Type B pancreatic cell (in vitro differentiated cells): ENCODE measurements at places on chromosomes 4 and X. TPM values are rescaled to one million over a fixed set of nuclear protein-coding genes. Genes with fewer than 3 reads are reported as not detected.

DNA sequence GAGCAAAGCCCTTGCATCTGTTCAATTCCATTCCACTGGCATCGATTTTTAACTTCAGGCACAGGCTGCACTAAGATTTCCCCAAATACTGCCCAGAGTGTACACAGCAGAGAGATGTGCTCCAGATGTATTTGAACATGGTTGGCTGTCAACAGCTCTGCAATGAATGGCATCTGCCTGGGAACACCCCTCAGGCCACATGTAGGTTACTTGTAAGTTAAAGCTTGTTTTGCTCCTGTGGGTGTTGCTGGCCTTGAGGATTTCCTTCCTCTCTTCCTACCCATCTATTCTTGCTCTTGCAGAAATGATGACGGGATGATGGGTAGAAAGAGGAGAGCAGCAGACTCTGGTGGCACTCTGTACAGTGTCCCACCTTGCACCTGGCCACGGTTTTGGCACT, 69.3 kb upstream of the HELT start:
- H3K4me1 ChIP-seq: peaks cover 4% of the 10 kb centered on the region
- H3K27me3 ChIP-seq: peaks cover 23% of the 10 kb centered on the region
- DNase-seq: peak; percentile 20
- H3K27ac ChIP-seq: no peak overlapping the region

- peak overlapping the region; percentile 37 for H3K4me3 ChIP-seq
- H3K4me1 ChIP-seq: peaks cover 10% of the 10 kb centered on the region
- no peak overlapping the region for H3K27ac ChIP-seq
- H3K36me3 ChIP-seq: no peaks in the 10 kb centered on the region
- H3K27me3 ChIP-seq: peaks cover 11% of the 10 kb centered on the region
These were observed 16.0 kb downstream of the MEPE start for GRCh38 chr4:87848622-87849351.

GRCh38 chr4:40710484-40711254, 39.1 kb upstream of the NSUN7 start:
- H3K4me3 ChIP-seq: no peak overlapping the region
- no peaks in the 10 kb centered on the region for H3K27me3 ChIP-seq
- H3K4me1 ChIP-seq: no peaks in the 10 kb centered on the region
- no peak for DNase-seq

DNA sequence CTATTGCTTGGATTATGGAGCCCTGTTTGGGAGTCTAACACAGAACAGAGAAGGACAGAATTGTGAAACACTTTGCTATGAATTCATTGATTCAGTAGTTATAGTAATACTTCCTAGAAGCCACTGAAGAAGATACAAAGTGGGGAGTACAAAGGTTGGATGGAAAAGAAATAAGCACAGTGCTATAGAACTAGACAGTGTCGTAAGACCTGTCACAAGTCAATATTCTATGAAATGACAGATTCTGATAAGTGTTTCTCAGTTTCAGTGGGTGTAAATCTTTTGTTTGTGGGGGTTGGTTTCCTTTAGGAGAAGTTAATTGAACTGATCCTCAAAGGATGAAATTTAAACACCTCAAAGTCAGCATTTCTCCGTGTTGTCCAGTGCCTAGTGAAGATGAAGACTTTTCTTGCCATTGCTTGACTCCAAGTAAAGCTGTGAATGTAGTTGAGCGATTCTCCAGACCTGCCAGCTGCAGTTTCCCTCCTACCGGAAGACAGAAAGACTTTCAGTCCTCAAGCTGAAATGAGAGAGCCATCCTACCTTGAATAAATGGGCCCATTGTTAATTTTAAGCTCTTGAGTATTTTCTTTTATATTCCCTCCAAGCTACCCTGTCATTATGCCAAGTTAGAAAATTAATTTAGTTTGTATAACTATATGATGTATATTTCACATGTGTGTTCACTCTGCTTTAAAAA, 7.9 kb downstream of the PDLIM5 start:
- peak overlapping the region; percentile 66 for H3K27ac ChIP-seq
- no peaks in the 10 kb centered on the region for H3K27me3 ChIP-seq
- H3K4me1 ChIP-seq: peaks cover 44% of the 10 kb centered on the region
- H3K36me3 ChIP-seq: peaks cover 13% of the 10 kb centered on the region

GRCh38 chrX:19640693-19641374, 125.5 kb upstream of the MAP3K15 start:
- no peak for DNase-seq
- no peaks in the 10 kb centered on the region for H3K27me3 ChIP-seq
- no peak overlapping the region for H3K27ac ChIP-seq
- H3K36me3 ChIP-seq: no peaks in the 10 kb centered on the region
- no peaks in the 10 kb centered on the region for H3K4me1 ChIP-seq

DNA sequence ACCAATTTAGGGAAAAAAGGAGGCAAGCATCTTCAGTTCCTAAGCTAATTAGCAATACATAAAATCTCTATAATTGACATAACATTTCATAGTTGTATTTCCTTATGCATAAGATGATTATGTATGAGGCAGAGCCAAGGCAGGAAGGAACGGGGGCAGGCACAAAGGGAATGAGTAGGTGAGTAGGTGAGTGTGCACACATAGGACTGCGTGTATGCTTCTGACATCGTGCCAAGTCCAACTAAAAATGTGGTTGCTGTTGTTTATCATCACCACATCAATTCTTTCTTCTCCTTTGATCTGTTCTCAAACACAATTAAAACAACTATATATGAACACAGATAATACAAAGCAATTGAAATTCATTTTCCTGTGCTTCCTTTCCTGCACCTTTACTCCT, 131.2 kb downstream of the UNC5C start:
- peaks cover 66% of the 10 kb centered on the region for H3K27me3 ChIP-seq
- no peak overlapping the region for H3K4me3 ChIP-seq
- H3K36me3 ChIP-seq: peaks cover 26% of the 10 kb centered on the region

DNA sequence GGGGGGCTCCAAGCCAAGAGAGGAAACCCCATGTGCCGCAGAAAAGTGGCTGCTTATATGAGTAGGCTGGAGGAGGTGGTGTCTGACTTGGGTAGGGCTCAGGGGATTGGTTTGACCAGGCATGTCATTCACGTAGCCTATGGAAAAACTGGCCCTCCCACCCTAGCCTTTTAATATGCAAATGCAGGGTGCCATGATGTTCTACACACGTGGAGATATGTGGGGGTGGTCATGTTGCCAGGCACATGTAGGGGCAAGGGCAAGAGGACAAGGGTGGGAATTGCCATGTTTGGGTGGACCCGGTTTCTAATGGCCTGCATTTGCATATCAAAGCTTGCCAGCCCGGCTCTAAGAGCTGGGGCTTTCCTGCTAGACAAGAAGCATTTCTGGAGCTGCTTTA, 86.9 kb upstream of the SHISA3 start:
- no peak overlapping the region for H3K27ac ChIP-seq
- no peaks in the 10 kb centered on the region for H3K36me3 ChIP-seq
- H3K27me3 ChIP-seq: peaks cover 5% of the 10 kb centered on the region
- H3K4me1 ChIP-seq: peaks cover 4% of the 10 kb centered on the region

DNA sequence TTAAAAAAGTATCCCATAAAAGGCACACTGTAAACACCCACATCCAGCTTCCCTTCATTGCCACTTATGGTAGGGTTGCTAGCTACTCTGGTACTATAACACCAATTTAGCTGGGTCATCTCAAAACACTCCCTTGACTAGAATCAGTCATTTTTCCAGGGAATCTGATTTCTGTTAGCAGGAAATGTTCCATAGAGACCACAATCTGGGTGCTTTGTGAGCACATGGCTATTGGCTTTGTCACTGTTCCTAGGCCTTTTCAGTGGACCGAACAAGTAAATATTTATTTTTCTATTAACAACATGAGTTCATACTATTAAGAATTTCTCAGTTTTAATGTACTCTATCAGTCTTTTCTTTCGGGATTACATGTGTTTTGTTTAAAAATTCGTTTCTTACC, 404.7 kb upstream of the GNPDA2 start:
- no peak overlapping the region for H3K27ac ChIP-seq
- H3K36me3 ChIP-seq: no peaks in the 10 kb centered on the region
- no peak for DNase-seq
- H3K4me1 ChIP-seq: peaks cover 5% of the 10 kb centered on the region
- no peak overlapping the region for H3K4me3 ChIP-seq

DNA sequence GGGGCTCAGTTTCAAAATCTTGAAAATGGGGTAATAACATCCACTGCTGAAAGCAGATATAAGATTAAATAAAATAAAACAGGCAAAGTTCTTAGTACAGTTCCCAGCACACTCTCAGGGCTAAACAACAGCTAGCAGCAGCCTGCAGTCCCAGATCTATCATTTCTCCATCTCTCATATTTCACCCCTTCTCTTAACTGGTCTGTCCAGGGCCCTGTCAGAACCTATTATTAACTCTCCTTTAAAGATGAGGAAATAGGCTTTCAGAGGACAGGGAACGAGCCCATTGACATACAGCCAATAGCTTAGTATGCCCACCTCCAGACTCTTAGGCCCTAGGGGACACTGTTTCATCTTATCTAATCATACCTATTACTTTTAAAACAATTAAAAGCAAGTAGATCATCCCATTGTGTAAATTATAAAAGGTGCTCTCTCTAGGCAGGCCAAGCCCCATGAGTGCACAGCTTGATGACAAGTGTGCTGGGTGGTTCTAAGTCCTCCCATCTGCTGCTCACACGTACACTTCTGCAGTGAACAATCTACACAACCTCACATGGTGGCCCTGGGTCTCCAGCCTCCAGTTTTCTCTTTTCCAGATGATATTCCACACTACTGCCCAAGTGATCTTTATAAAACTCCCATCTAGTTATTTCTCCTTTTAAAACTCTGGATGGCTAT, 119.0 kb downstream of the APBB2 start:
- no peak for DNase-seq
- peaks cover 16% of the 10 kb centered on the region for H3K4me1 ChIP-seq
- peak overlapping the region; percentile 60 for H3K27ac ChIP-seq
- no peaks in the 10 kb centered on the region for H3K27me3 ChIP-seq
- no peak overlapping the region for H3K4me3 ChIP-seq

GRCh38 chr4:56641494-56642051, 39.5 kb downstream of the HOPX start:
- peak overlapping the region; percentile 62 for H3K27ac ChIP-seq
- H3K36me3 ChIP-seq: no peaks in the 10 kb centered on the region
- no peaks in the 10 kb centered on the region for H3K27me3 ChIP-seq
- DNase-seq: no peak

DNA sequence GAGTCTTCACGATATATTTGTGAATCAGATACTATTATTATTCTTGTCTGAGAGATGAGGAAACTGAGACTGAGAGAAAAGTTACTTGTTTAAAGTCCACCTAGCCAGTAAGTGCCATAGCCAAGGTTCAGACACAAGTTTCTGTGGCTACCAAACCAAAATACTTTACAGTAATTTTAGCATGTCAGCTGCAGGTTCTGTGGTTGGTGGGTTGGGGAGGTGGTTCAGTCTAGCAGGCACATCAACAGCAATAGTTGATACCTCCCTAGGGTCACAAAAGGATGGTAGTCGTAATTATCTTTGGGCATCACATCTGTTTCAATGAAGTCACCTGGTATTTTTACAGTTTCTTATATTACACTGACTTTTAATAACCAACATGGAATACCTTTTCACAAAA, 35.6 kb upstream of the EDA2R start:
- no peak for DNase-seq
- H3K27ac ChIP-seq: no peak overlapping the region
- no peaks in the 10 kb centered on the region for H3K4me1 ChIP-seq
- no peak overlapping the region for H3K4me3 ChIP-seq
- no peaks in the 10 kb centered on the region for H3K27me3 ChIP-seq
- H3K36me3 ChIP-seq: no peaks in the 10 kb centered on the region

DNA sequence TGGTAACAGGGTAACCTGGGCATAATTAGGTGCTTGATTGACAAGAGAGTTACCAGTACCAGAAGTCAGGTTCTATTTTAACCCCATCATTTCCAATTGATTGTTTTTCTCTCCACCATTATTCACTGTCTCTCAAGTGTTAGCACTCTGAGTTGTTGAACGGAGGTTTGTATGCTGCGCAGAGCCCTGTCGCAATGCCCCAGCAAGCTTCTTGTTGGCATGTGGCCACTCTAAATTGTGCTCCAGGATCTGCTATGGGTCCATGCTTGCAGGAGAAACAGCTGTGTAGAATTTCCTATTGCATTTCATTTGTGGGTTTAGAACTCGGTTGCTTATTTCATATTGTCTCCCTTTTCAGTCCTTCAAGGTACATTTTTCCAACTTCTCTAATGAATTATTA, 98.2 kb downstream of the KLHL8 start:
- no peak overlapping the region for H3K27ac ChIP-seq
- H3K27me3 ChIP-seq: no peaks in the 10 kb centered on the region
- peaks cover 48% of the 10 kb centered on the region for H3K36me3 ChIP-seq
- H3K4me3 ChIP-seq: no peak overlapping the region

- no peaks in the 10 kb centered on the region for H3K4me1 ChIP-seq
- no peak overlapping the region for H3K4me3 ChIP-seq
- no peaks in the 10 kb centered on the region for H3K27me3 ChIP-seq
- H3K36me3 ChIP-seq: no peaks in the 10 kb centered on the region
- peak overlapping the region; percentile 8 for H3K27ac ChIP-seq
- no peak for DNase-seq
These were observed 1.4 kb upstream of the TEC start for GRCh38 chr4:48270951-48271473.

DNA sequence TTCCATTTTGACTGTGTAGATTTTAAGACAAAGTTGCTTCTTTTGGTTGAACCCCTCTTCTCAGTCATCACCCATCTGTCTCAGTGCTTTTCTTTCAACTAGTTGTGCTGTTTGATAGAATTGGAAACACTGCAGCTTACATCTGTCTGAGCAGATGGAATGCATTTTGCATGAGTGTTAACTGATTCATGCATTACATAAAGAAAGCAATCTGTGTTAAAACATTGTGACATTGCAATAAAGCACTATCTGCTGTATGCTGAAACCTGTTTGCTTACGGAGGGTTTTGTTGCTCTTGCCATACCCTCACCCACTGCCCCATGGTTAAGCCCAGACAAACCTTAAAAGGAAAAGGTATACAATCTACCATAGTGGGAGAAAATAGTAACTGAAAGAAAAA, 47.4 kb downstream of the NRK start:
- no peak overlapping the region for H3K27ac ChIP-seq
- no peaks in the 10 kb centered on the region for H3K27me3 ChIP-seq

GRCh38 chr4:77820649-77821561, 1.7 kb upstream of the CNOT6L start:
- H3K27me3 ChIP-seq: peaks cover 3% of the 10 kb centered on the region
- DNase-seq: no peak
- peak overlapping the region; percentile 98 for H3K4me3 ChIP-seq
- H3K4me1 ChIP-seq: peaks cover 24% of the 10 kb centered on the region
- H3K27ac ChIP-seq: peak overlapping the region; percentile 90

- H3K27ac ChIP-seq: no peak overlapping the region
- H3K4me1 ChIP-seq: peaks cover 8% of the 10 kb centered on the region
- peaks cover 4% of the 10 kb centered on the region for H3K27me3 ChIP-seq
These were observed 362.0 kb upstream of the BOD1L1 start for GRCh38 chr4:13989501-13989900.

- H3K4me3 ChIP-seq: no peak overlapping the region
- no peak overlapping the region for H3K27ac ChIP-seq
- peaks cover 7% of the 10 kb centered on the region for H3K27me3 ChIP-seq
- peaks cover 20% of the 10 kb centered on the region for H3K36me3 ChIP-seq
These were observed 38.3 kb downstream of the DCTD start for GRCh38 chr4:182878633-182879495.

GRCh38 chr4:130178106-130178505, 1082.2 kb downstream of the C4orf33 start:
- no peak for DNase-seq

The NIPAL1 gene
- 13.9 and 44.6 TPM in 2 replicates for total RNA-seq

The FSTL5 gene
- 3.6 and 9.5 TPM in 2 replicates for total RNA-seq

The APBB2 gene
- 18.6 and 33.3 TPM in 2 replicates for total RNA-seq

The EFHC2 gene
- total RNA-seq: 0.21 and 2.1 TPM in 2 replicates

The CFP gene
- total RNA-seq: 0.50 and 0.51 TPM in 2 replicates

The FDCSP gene
- not detected in 2 replicates for total RNA-seq

The LNX1 gene
- total RNA-seq: 5.3 and 7.4 TPM in 2 replicates
